ENCODE measurements at places on chromosomes 3 and 15.

- DNase-seq, result no peak
Observed at GRCh38 chr3:23608650-23609049, 197.1 kb upstream of the UBE2E1 start.

- DNase-seq, result no peak
Observed at GRCh38 chr3:161914703-161915417, 418.3 kb downstream of the OTOL1 start.

- no peak for DNase-seq
Observed at GRCh38 chr3:60631509-60631908, 619.7 kb downstream of the FHIT start.

DNA sequence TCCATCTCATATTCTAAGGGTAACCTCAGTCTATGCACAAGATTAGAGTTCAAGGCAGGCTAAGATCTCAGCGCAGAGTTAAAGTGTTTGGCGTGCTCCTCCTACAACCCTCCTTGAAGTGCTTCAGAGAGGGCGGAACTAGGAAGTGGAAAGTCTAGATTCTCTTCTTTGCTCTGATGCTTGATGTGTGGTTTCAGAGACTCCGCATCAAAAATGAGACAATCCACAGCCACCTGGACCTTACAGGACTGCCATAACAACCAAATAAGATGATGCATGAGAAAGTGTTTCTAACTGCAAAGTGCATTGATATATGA, 161.3 kb upstream of the ATP11B start:
- DNase-seq, result no peak

DNA sequence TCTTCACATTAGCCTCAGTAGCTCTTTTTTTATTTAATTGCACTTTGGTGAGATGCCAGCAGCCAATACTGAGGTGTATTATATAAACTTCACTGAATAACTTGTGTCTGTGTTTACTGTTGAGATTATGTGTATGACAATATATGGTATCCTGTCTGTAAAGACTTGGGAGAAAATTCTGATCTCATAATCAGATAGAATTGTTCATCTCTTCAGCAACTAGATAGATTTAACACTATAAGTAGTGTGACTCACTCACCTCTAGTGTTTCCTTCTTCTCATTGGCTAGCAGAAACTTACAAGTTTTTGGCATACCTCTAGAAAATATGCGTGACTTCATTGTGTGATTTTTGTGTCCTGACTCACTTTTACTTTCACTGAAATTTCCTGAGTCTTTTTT, 67.6 kb upstream of the TGFBR2 start:
- DNase-seq, result no peak

DNA sequence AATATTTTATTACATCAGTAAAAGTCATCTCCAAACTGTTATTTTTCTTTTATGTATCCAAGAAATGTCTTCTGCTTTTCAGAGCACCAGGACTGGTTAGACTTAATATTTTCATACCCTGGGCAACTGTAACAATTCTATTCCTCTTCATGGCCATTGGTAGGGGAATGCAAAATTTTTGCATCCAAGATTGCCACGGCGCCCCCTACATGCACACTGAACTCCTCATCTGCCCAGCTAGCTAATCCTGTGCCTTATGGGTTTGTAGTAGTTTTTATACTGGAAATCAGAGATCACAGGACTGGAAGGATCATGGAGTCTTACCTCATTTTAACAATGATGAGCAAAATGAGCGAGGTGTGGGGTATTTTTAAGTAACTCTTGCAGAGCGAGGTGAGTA, 74.2 kb downstream of the CRTC3 start:
- DNase-seq, result peak; percentile 17

DNA sequence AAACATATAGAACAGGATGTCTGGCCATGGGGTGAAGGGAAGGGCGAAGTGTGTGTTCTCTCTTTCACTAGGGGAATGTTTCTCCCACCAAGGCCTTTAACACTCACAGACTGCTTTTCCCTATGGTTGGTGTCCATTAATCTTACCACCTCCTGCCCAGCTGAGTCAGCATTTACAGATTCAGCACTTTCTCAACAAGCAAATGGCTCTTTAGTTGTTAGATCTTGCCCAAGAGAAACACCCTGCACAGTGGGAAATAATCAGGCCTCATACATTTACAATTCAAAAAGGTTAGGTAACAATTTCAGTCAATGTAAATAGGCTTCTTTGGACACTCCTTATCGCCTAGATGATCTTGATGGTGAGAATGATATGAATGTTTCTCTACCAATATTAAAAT, 418.2 kb downstream of the EPHA3 start:
- DNase-seq, result no peak

DNA sequence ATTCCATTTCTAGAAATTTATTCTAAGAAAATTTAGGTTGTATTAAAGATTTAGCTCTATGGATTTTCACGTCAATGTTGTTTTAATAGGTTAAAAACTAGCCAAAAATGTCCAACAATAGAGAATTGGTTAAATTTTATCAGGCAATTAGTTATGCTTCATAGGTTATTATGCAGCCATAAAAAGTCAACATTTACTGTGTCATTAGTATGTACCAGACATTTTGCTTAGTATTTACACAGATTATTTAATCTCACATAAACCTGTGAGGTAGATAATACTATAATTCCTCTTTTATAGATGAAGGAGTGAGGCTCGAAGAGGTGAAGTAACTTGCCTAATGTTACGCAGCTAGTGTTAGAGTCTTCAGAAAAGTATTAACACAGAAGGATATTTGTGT, 70.6 kb upstream of the LRRFIP2 start:
- DNase-seq, result no peak

GRCh38 chr3:196274585-196274984, 12.9 kb downstream of the PCYT1A start:
- DNase-seq, result peak; percentile 25

DNA sequence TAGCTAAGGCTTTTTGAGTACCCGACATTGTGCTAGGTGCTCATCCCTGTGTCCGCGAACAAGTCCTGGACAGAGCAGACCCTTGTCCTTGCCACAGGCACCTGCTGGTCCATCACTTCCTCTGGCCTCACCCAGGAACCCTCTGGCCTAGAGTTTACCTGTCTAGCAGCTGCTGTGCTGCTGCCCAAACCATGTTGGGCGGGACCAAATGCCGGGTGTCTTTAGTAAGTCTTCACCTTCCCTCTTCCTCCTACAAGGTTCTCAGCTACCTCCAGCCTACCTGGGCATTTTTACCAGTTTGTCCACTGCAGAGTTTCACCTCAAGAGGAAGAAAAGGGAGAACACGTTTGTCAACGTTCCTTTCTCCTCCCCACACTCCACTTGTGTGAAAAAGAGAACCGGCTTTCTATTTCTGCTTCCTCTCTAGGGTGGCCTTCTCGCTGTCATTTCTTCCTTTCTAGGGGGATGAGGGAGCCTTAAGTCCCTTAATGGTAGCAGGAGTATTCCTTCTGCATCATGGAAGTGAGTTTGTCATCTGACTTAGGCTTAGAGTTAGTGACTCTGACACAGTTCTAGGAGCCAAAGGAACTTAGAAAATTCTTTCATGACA, 80.4 kb upstream of the GCNT3 start:
- DNase-seq, result no peak

DNA sequence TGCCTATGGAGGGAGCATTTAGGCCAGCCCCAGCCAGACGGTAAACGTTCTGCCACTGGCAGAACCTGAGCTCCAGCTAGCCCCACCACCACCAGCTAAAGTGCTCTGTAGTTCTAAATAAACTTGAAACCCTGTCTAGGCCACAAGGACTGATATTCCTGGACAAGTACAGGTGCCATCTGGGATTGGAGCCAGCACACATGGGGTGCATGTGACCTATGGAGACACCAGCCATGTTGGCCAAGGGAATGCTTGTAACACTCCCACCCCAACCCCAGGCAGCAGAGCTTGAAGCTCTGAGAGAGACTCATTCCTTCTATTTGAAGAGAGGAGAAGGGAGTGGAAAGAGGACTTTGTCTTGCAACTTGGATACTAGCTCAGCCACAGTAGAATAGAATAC, 284.5 kb upstream of the DCBLD2 start:
- DNase-seq, result no peak

GRCh38 chr3:39577541-39577940, 110.1 kb downstream of the MOBP start:
- DNase-seq, result no peak

DNA sequence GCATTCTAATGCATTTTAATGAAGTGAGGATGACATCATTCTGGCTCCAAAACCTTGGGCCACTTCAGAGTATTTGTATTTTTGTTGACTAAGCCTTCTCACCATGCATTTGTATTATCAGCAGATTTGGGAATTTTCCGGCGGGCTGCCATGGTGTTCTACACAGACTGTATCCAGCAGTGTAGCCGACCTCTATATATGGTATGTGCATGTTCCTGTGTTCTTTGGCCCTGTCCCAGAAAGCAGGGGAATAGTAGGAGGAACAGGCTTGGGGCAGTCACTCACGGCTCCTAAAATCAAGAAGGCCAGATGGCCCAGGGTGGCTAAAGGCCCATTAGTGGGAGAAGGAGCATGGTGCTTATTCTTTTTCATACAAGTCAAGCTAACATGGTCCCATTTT, 80.5 kb downstream of the USF3 start:
- DNase-seq, result no peak

Data from T-helper 9 cell (primary cell).